ENCODE measurements at places on chromosomes 4 and X.

- DNase-seq = no peak
Observed at GRCh38 chrX:46571423-46572339, 1.9 kb upstream of the CHST7 start.

DNA sequence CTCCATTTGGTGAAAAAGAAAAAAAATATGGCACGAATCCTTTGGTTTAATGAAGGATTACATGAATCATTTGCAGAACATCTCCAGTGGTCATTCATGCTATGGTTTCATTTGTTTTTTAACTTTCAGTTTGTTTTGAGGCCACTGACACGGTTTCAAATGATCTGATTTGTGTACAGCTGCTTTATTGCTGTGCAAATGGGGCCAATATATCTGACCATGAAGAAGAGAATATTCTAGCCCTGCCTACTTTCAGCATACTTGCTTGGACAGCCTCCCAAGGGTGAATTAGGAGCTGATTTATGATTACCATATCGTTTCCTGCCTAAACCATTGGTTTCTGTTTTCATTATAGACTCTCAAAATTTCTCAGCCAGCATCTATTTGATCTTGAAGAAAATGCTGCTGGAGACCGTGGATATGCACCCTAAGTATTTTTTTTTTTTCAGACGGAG lies 30.7 kb downstream of the SPARCL1 start:
- peak; percentile 21 for DNase-seq

DNA sequence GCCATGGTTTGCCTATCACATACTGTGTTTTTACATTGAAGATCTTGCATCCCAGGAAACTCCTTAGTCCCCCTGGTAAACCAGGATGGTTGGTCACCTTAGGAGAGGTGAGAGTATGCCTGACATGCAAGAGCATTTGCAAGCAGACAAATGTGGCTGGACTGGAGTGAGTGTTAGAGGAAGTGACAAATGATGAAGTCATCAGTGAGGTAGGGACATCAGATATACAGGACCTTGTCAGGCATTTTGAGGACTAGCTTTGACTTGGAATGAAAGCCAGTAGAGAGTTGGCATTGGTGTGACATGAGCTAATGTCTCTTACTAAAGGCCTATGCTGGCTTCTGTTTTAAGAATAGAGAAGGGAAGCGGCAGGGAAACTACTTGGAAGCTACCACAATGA lies 124.9 kb downstream of the FRMPD4 start:
- no peak for DNase-seq

DNA sequence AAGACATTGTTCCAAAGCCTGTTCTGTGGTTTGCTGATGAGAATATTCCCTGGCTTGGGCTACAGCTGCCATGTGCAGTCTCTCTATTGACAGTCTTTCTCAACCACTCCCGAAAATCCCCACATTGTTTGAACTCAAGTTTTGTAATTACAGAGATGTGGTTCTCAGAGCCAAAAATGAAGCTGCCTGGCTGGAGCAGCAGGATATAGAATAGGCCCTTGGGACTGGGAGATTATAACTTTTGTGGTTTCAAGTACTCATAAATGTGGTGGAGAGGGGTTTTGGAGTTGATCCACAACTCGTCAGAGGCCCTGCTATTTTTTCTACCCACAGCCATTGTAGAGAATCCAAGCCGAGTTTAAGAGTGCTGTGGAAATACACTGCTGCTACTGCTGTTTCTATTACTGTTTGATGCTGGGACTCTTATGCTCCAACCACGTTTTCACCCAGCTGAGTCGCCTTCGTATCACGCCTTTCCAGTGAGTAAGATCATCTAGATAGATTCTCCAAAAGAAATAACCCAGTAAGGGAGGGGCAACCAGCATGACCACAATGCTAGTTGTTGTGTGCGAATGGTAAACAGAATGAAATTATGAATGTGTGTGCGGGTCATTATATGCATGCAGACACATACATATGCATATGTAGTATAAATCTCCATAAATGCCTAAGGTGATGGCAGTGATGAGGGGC lies 57.1 kb upstream of the ATXN3L start:
- peak; percentile 97 for DNase-seq

DNA sequence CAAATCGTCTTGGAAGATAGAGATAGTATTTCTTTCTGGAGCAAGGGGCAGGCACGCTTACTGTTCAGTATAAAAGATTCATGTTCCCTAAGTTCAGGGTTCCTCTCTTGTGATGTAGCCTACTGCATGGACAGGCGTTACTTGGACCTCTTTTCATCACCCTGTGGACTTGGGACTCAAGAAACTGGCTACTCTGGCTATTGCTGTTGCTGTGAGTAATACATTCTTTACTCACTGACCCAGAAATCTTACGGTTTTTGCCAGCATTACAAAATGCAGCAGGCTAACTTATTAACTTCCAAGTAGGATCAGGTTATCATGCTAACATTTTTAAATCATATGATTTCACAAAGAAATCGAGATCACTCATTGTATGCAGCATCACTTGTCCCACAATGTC lies 12.8 kb upstream of the GUCY1B1 start:
- DNase-seq = no peak

- peak; percentile 56 for DNase-seq
Observed at GRCh38 chrX:65679071-65679540, 11.7 kb downstream of the MSN start.

GRCh38 chr4:78297116-78297800 lies 240.1 kb downstream of the FRAS1 start:
- DNase-seq = peak; percentile 36

GRCh38 chr4:60588556-60588955 lies 611.6 kb upstream of the ADGRL3 start:
- peak; percentile 41 for DNase-seq

DNA sequence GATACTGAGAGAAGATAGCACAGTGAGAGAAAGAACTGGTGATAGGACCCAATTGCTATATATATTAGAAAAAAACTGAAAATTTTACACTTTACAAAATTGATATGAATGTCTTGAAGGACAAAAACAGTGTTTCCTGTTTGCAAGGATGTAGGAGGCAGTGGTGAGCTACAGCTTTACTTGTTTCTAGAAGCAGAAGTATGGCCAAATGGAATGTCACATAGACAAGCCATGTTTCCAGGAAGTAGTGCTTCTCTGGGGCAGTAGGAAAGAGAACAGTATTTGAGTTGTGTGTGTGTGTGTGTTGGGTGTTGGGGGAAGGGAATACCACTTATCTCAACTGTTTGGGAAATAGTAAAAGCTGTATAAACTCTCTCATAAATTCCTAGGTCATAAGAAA lies 60.9 kb upstream of the IBSP start:
- DNase-seq = no peak

DNA sequence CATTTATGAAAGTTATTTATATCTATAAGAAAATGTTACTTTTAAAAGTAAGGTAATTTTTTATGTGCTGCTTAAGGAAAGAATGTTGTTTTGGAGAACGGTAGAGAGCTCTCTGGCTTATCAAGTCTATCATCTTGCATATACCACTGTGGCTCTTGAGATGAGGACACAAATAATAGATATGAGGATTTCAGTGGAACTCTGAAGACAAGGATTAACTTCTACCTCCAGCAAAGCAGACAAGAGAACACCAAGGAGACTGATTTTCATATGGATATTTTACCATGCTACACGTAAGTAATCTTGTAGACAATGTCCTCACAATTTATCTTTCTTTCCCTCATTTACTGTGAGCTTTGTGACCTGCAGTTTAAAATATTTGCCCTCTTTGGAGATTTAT lies 557.5 kb upstream of the NDST4 start:
- no peak for DNase-seq

GRCh38 chrX:70497026-70497425 lies 52.4 kb downstream of the DLG3 start:
- DNase-seq = no peak

DNA sequence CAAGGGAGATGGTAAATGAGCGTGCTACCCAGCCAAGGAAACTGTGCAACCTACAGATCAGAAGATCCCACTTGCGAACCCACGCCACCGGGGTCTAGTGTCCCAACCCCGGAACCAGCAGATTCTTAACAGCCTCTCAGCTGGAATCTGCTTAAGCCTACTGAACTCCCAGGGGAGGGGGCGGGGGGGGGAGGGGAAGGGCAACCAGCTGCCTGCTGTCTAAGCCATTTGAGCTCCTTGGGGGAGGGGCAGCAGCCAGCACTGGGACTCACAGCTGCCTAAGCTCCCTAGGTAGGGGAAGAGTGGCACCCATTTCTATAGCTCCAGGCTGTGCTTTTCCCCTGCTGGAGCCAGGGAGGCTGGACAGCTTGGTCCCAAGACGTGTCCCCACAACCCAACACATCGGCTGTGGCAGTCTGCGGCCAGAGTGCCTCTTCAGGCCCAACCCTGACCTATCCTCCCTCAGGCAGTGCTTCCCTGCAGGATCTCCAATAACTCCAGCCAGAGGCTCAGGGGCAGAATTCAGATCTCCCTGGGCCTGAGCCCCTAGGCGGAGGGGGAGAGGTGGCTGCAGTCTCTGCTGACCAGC lies 289.2 kb downstream of the LDB2 start:
- no peak for DNase-seq

DNA sequence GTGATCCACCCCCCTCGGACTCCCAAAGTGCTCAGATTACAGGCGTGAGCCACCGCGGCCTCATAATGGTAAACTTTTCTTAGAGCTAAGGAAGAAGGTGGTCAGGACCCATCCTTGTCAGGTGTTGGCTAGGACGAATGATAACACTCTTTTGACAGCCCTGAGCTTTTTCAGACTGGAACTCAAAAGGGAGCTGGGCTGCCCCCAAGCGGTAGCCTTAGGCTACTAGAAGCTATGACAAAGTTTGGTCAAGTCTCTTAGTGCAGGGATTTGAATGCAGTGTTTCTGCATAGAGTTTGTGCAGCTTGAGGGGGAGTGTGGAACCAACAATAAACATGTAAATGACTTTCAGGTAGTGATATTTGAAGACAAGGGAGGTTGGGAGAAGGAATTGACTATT lies 11.8 kb upstream of the HSD17B10 start:
- peak; percentile 18 for DNase-seq

- DNase-seq = peak; percentile 20
Observed at GRCh38 chrX:21838937-21839333, 482 bp upstream of the MBTPS2 start.

DNA sequence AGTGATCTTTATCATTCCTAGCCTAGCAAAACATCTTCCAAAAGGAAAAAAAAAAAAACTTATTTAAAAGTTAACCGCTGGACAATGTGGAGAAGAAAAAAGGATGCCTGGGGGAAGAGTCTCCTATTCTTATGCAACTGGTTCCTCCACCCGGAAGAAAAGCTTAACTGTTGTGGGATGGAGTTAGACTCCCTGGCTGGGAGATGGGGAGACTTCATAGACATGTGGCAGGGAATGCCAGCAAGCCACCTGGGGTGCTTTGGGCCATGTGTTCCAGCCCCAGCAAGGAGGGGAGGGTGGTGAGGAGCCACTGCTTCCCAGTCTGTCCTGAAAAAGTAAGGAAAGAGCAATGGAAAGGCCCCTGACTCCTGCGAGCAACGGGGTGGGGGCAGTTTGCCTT lies 119.4 kb upstream of the SPIN4 start:
- no peak for DNase-seq

DNA sequence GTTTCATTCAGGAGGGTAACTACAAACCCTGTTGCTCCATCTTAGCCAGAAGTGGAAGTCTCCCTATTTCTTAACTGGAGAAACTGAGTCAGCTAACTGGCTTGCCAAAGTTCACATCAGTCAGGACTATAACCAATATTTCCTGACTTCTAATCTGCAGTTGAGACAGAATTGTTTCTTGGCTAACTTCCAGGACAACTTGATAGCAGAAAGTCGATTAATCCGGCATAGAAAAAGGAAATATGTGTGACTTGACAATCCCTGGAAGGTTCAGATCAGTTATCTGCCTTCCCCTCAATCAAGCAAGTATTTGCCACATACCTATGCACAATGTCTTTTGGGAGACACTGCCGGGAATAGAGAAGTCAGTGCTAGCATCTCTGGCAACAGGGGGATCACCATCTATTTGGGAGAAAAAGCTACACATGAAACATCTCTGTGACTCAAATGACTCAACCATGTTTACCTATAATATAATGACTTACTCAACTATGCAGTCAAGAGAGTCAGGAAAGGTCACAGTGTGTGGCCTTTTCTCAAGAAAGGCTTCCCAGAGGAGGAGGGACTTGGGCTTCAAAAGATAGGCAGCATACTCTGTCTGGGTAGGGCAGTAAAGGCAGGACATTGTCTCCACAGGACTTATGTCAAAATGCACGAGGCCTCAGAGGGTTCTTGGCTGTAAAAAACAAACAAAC lies 12.4 kb upstream of the LONRF3 start:
- no peak for DNase-seq

GRCh38 chrX:17859609-17860178 lies 1.4 kb downstream of the RAI2 start:
- DNase-seq = no peak

DNA sequence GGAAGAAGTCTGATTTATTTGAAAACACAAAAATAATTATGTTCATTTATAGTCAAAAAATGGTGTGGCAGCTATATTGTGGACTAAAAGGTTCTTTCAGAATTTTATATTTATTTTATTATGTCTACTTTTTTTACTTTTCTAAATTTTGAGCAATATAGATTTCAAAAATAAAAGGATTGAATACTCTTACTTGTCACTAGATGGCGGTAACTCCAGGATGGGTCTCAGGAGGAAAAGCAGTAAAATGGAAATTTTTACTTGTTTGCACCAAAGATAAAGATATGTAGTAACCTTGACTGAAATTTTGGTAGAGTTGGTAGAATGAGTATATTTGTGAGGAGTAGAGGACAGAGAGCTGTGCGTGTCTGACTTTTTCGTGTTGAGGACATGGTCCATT lies 14.5 kb upstream of the DACH2 start:
- no peak for DNase-seq

- peak; percentile 34 for DNase-seq
Observed at GRCh38 chr4:145511913-145512522, 30.4 kb downstream of the SMAD1 start.

- DNase-seq = peak; percentile 26
Observed at GRCh38 chr4:130689181-130689580, 1593.2 kb downstream of the C4orf33 start.

GRCh38 chrX:123773258-123773988 lies 40.6 kb upstream of the THOC2 start:
- no peak for DNase-seq

All from fibroblast of skin of scalp (primary cell).